Activated CD8-positive, alpha-beta memory T cell treated with anti-CD3 and anti-CD28 coated beads, Interleukin-2, amount 10 ng/mL, durations not matched to agents 7 days and 5 days (primary cell): ENCODE measurements at places on chromosomes 6 and 20.

- DNase-seq, result no peak
Measured at GRCh38 chr6:157546321-157546720, 165.3 kb downstream of the ZDHHC14 start.

GRCh38 chr20:4898282-4899244 lies 102.7 kb downstream of the SLC23A2 start:
- no peak for DNase-seq

- no peak for DNase-seq
Measured at GRCh38 chr20:13744352-13744751, 40.4 kb downstream of the ESF1 start.

DNA sequence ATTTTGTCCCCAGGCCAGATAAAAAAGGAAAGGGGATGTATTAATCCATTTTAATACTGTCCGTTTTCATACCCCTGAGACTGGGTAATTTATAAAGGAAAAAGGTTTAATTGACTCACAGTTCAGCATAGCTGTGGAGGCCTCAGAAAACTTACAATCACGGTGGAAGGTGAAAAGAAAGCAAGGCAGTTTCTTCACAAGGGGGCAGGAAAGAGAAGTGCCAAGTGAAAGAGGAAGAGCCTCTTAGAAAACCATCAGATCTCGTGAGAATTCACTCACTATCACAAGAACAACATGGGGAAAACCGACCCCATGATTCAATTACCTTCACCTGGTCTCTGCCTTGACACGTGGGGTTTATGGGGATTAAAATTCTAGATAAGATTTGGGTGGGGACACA lies 152.5 kb downstream of the IBTK start:
- DNase-seq, result no peak

- no peak for DNase-seq
Measured at GRCh38 chr6:75085931-75086635, 119.8 kb downstream of the COL12A1 start.

- DNase-seq, result no peak
Measured at GRCh38 chr6:109877028-109878004, 100.8 kb upstream of the GPR6 start.

DNA sequence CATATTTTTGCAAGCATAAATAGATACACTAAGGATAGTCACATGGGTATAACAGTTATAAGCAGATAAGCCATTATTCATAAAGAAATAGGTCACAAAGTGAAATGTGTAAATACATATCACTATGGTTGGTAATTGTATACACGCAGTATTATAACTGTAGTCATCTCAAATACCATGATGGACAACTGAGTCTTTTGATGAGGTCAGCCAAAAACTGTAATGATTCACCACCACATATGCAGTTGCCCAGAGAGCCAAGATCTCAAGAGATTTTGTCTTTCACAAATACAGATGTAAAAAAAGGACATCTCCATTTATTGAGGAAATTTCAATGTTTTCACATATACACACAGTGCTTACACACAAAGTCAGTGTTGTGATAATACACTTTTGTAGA lies 28.3 kb downstream of the ZNF292 start:
- no peak for DNase-seq

DNA sequence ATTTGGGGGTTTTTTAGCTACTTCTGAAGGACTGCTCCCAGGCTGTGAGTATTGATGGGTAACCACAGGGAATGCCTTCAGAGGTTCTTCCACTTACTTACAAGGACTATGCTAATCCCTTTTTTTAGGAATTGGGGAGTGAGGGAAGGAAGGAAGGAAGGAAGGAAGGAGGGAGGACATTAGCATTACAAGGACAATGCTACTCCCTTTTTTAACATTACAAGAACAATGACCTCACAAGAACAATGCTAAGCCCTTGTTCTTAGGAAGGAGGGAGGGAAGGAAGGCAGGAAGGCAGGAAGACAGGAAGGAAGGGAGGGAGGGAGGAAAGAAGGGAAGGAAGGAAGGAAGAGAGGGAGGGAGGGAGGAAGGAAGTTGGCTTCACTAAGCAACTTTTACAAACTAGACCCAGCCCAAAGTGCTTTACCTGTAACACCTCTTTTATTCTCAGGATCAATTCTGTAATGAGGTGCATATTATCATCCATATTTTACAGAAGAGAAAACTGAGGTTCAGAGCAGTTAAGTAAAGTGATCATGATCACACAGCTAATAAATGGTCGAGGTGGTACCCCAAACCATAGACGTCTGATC lies 446.8 kb upstream of the JARID2 start:
- no peak for DNase-seq

DNA sequence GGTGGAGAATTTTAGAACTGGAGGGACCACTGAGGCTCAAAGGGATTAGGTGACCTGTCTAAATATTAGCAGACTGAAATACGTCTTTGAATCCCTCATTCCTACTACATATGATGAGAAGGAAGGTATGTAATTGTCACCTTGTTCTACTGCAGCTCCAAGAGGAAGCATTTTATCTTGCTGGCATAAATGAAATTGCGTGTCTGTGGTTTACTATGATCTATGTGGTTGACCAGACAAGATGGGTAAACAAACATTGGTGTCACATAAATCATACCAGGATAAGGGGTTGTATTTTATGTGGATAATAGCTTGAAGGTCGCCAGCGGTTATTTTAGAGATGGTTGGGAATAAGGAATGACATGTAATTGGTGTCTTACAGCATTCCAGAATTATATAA lies 78.2 kb downstream of the LAMA4 start:
- DNase-seq, result no peak

DNA sequence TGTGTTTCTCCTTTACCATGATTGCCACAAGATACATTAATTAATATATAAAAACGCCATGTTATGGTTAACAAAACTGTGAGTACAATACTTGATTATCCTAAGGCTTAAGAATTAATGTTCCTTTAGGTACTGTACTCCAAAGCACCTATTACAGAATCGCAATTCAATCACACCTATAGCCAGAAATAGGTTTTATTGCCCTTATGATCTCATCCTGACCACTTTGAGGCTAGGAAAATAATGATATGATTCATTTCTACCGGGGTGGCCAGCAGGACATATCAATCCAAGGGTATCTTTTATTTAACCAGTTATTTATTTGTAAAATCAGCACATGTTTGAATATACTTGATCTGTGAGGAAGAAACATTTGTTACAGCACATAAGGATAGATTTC lies 396.6 kb upstream of the GJE1 start:
- DNase-seq, result no peak

DNA sequence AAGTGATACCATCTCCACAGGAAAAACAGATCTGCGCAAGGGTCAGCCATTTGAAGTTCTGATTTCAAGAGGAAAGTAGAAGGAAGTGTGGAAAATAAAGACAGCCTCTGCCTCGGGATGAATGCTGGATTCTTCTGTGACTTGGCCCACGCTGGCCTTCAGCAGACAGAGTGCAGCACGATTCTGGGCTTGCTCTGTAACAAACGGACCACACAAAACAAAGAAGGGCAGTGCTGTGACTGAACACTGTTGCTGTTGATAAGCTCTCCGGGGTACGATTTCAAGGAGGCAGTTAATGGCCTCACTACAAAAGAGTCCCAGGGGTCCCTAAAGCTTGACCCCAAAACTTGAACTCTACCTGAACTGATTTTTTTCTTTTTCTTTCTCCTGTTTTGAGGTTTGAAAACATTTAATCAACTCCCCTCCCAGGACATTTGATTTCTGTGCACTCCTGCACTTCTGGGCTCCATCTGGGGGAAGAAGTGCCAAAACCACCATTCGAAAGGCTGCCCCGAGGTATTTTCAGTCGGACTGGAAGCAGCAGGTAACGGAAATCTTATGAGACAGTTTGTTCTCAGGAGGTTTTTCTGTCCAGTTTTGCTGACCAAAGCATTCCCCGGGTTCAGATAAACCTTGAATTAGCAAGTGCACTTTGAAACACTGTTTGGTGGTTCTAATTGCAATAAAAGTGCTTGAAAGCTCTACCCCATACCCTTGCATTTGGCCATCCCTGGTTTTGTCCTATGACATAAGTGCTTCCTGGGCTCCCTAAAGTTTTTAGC lies 189.6 kb downstream of the MYLK4 start:
- DNase-seq, result no peak

- no peak for DNase-seq
Measured at GRCh38 chr6:87100216-87100615, 5.3 kb upstream of the CGA start.

- no peak for DNase-seq
Measured at GRCh38 chr20:5705827-5706226, 44.4 kb upstream of the SHLD1 start.

- no peak for DNase-seq
Measured at GRCh38 chr6:167947716-167948115, 49.8 kb upstream of the KIF25 start.

DNA sequence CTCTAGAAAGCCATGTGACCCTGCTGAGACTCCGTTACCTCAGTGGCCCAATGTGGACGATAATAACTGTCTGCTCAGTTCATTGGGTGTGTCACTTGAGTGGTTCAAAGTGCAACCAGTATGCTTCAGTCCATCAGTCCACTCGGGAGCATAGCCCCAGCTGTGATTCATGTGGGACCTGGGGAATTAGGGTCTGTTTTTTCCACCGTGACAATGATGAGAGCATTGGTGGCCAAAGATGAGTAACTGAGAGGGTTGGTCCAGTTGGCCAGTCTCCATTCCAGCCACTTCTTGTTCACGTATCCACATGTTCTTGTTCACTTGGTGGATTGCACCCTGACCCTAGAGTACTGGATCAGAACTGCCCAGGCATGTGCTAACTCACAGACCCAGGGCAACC lies 403.6 kb downstream of the CD83 start:
- no peak for DNase-seq

- DNase-seq, result no peak
Measured at GRCh38 chr6:101534821-101535220, 141.3 kb downstream of the GRIK2 start.

DNA sequence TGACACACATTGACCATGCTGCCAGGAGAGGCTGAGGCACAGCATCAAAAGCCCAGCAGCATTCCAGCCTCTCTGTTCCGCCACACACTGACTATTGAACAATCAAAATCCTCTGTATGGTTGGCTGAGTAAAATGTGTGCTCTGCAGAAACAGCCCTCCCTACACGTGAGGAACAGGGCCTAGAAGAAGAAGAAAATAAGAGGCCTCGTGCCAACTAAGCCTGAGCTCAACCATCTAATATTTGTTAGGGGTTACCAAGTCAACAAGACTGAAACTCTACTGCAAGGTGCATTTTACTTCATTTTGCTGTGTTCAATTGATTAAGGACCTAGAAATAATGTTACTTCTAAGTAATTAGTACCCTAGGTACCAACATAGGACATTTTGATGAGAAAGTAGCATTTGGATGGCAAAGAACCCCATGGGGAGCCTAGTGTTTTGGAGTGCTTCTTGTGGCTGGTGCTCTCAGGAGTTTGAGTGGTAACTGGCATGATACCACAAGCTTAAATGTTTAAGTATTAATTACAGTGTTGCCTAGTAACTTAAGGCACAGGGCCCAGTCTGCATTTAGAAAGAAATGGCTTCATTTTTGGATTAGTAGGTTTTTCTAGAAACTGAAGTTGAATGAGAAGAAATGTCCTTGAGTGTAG lies 146.6 kb upstream of the PLN start:
- no peak for DNase-seq

- DNase-seq, result no peak
Measured at GRCh38 chr6:42026540-42026939, 23.8 kb upstream of the TAF8 start.

- DNase-seq, result no peak
Measured at GRCh38 chr6:128069188-128069587, 168.3 kb upstream of the THEMIS start.

GRCh38 chr6:131163886-131164285 lies 28.6 kb downstream of the AKAP7 start:
- no peak for DNase-seq

- no peak for DNase-seq
Measured at GRCh38 chr6:105227295-105227767, 47.5 kb upstream of the POPDC3 start.

GRCh38 chr6:109187399-109188114 lies 92.2 kb downstream of the CEP57L1 start:
- peak; percentile 67 for DNase-seq

DNA sequence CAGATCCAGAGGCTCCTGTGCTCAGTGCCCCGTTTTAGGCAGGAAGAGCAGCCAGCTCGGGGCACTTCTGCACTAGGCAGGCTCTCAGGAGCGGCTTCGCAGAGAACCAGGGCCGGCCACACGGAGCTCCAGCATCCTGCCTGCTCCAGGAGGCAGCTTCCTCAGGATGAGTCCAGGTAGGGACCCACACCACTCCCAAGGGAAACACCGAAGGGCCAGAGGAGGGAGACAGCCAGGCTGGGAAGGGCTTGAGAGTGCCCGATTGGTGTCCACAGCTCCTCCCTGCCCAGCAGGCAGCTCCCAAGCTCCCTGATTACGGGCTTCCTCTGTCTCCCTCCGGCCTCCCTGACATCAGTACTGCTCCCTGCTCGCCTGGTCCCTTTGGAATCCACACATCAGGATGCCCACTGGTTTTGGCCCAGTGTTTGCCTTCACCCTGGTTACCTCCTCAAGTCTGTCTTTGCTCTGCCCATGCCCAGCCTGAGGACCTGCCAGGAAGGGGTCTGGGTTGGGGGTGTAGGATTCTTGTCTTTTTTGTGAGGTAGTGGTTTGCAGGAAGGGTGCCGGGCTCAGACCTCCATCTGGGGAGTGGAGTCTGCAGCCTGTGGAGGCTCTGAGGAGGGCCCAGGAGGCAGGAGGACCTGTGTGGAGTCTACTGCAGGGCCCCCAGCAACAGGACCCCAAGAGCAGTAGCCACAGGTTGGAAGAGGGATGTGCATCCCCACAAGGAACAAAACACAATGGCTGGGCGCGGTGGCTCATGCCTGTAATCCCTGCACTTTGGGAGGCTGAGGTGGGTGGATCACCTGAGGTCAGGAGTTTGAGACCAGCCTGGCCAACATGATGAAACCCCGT lies 11.2 kb upstream of the PYGB start:
- DNase-seq, result no peak

DNA sequence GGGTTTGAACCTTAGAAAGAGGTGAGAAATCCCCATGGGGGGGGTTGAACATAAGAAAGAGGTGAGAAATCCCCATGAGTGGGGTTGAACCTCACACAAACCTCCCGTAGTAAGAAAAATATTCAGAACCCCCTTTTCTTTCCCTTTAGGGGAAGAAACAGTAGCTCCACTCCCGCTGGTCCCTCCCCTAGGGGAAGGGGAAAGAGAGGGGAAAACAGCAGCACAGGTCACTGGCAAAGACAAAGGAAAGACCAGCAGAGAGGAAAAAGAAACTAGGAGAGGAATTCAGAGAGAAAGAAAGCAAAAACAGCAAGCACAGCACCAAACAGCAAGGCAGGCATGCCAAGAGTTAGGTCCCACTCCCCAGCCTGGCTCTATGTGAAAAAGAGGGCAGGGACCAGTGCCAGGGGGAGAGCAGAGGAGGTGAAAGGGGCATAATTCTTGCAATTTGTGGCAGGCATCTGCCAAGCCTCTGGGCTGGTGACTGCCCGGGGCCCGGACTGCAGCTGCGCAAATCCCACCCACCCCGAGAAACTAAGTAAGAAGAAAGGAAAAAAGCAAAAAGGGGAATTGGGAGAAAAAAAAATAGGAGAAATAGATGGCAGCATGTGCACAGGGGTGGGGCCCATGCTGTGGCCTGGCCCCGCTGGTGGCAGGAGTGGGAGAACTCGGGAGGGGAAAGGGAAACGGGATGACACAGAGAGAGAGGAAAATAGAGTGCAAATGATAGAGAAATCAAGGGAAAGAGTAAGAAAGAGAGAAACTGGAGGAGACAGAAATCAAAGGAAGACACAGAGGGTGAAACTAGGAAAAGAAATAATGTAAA lies 15.1 kb upstream of the GOPC start:
- no peak for DNase-seq
